SK-MEL-5 (cell line): ENCODE measurements at places on chromosomes 4 and X. TPM values are rescaled to one million over a fixed set of nuclear protein-coding genes. Genes with fewer than 3 reads are reported as not detected.

Gene ASMT
- 0.90 and 2.0 TPM in 2 replicates for total RNA-seq

Gene MFAP3L
- total RNA-seq, result 32.0 and 32.1 TPM in 2 replicates

Gene FAM9B
- 0.11 and 0.13 TPM in 2 replicates for total RNA-seq

Gene NUDT6
- 11.8 and 14.6 TPM in 2 replicates for total RNA-seq

Gene EREG
- total RNA-seq, result not detected in 2 replicates

Gene S100P
- total RNA-seq, result 0.40 TPM in 1 of 2 replicates, not detected in the other

Gene STBD1
- total RNA-seq, result 0.29 and 1.2 TPM in 2 replicates

Gene MAOB
- not detected in 2 replicates for total RNA-seq

Gene DCLK2
- 0.37 and 0.59 TPM in 2 replicates for total RNA-seq

Gene CT45A9
- total RNA-seq, result not detected in 2 replicates

Gene PJA1
- 27.6 and 28.1 TPM in 2 replicates for total RNA-seq

Gene CCDC120
- 0.77 and 1.0 TPM in 2 replicates for total RNA-seq

Gene ERCC6L
- total RNA-seq, result 5.5 and 5.8 TPM in 2 replicates

Gene TRAPPC2
- 15.6 and 19.0 TPM in 2 replicates for total RNA-seq

Gene PCDH7
- total RNA-seq, result 36.8 and 40.5 TPM in 2 replicates

Gene PIN4
- total RNA-seq, result 15.9 and 20.9 TPM in 2 replicates

Gene AMTN
- total RNA-seq, result not detected in 2 replicates

Gene MMRN1
- total RNA-seq, result 0.16 and 0.29 TPM in 2 replicates

Gene TCEANC
- total RNA-seq, result 4.1 and 5.4 TPM in 2 replicates

Gene DOK7
- total RNA-seq, result not detected in 2 replicates

Gene C4orf51
- not detected in 2 replicates for total RNA-seq

Gene BST1
- 0.08 TPM in 1 of 2 replicates, not detected in the other for total RNA-seq

Gene RBBP7
- 101 and 107 TPM in 2 replicates for total RNA-seq

Gene RPA4
- total RNA-seq, result 0.24 and 0.45 TPM in 2 replicates
